H4 (cell line): ENCODE measurements at places on chromosomes 1 and 21. TPM values are rescaled to one million over a fixed set of nuclear protein-coding genes. Genes with fewer than 3 reads are reported as not detected.

GRCh38 chr1:92276082-92276481, 22.7 kb downstream of the GLMN start:
- DNase-seq: no peak

- DNase-seq: no peak
Observed at GRCh38 chr1:207486198-207486597, 9.8 kb upstream of the CR1 start.

- DNase-seq: peak; percentile 29
Observed at GRCh38 chr1:201748335-201748734, 80.6 kb upstream of the IPO9 start.

GRCh38 chr21:32728848-32729247, 1.0 kb upstream of the SYNJ1 start:
- no peak for DNase-seq

DNA sequence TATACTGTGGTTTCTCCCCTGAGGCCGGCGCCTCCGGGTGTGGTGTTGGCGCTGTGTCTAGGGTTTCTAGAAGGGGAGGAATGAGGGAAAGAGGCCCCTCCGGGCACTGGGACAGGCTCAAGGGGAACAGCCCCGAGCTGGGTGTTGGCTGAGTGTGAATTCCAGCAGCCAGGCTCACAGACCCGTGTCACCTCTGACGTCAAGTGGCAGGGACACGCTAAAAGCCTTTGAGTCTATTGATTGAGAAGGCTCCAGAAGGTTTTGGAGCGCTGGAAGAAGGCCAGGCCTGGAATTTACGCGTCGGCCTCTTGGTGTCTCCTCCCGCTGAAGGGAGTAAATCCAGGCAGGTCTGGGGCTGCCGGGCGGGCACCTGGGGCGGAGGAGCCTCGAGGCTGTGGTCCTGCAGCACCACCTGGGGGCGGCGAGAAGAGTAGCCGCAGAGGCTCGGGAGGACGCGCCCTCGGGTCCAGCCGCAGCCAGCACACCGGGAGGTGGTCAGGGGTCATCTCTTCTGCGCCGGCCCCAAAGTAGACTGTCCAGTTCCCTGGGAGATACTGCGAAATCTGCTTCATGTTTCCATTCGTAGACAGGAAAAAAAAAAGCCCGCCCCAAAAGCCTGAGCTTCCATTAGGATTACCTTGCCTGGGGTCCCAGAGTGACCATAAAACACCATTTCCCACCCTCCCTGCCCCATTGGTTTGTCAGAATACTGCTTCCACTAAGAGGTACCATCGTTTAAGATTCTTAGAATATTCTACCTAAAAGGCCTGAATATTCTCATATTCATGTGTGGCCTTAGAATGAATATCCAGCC, 61.7 kb downstream of the TLR5 start:
- peak; percentile 89 for DNase-seq

- DNase-seq: no peak
Observed at GRCh38 chr1:247437551-247438505, 20.1 kb downstream of the OR2B11 start.

The EFNA3 gene
- total RNA-seq: 7.5 and 9.5 TPM in 2 replicates

- no peak for DNase-seq
Observed at GRCh38 chr21:31493350-31493880, 149.4 kb upstream of the TIAM1 start.

- DNase-seq: no peak
Observed at GRCh38 chr1:185376840-185377635, 60.0 kb upstream of the IVNS1ABP start.

- no peak for DNase-seq
Observed at GRCh38 chr1:63547621-63548294, 24.4 kb downstream of the EFCAB7 start.

- no peak for DNase-seq
Observed at GRCh38 chr1:46478721-46479485, 10.7 kb upstream of the DMBX1 start.

DNA sequence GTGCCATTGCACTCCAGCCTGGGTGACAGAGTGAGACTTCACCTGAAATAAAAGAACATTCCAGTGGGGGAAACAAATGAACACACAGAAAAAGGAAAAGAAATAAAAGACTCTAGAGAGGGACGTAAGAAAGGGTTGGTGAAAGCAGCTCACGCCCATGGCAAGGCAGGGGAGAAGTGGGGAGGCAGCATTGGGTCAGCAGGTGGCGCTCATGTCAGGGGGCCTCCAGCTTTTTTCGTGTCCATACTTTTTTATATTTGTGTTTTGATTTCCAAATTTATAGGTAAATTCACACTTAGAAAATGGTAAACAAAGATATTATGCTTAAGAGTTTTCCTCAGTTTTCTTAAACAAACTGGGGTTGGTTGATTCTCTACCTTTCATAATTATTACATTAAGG, 45.5 kb downstream of the VPS13D start:
- DNase-seq: no peak

The SLC45A1 gene
- total RNA-seq: 0.31 TPM in 1 of 2 replicates, not detected in the other

DNA sequence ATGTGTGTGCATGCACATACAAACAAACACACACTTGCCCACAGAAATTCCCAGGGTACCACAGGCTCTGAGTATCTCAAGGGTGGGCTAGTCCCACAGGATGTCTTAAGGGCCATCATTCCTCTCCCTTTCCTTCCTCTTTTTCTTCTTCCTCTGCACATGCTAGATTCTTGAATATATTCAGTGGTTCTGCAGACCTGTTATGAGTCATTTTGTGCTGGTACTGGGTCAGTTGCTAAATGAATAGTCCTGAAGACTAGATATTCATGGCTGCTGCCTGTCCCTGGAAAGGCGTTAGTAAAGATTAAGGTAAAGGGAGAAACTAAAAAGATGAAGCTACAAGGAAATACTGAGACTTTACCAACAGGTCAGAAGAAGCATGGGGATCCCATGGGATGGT, 256.7 kb upstream of the KIAA0040 start:
- DNase-seq: no peak

DNA sequence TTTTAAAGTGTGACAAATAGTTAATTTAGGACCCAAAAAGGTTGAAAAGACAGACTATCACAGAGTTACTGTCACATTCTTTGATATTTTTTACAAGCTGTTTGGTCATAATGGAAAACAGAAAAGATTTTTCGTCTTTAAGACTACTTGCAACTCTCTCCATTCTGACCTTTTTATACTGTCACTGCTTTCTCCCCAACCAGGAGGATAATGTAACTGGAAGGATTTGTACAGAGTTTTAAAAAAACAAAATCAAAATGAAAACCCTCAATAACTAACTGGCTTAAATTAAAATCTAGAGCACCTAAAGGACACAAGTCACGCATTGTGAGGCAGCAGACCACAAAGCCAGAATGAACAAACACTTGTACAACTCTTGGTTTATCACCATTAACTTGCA, 257.7 kb downstream of the FAF1 start:
- no peak for DNase-seq

- DNase-seq: no peak
Observed at GRCh38 chr1:156104861-156105832, 9.4 kb upstream of the LMNA start.
